Fibroblast of mammary gland (primary cell): ENCODE measurements at places on chromosomes 5 and 9.

- no peak for DNase-seq
Observed at GRCh38 chr9:69272212-69272611, 52.8 kb upstream of the ENTREP1 start.

DNA sequence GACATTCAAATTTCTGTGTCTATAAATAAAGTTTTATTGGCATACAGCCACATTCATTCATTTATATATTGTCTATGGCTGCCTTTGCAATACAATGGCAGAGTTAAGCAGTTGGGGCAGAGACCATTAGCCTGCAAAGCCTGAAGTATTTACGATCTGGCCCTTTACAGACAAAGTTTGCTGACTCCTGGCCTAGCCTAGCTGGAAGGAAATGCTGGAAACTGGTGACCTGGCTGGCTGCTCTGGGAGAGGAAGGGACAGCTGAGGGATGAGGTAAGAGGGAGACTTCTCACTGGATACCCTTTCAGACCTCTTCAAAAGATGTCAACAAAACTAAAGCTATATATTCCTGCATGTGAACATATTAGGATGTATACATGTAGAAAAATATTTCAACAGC, 66.0 kb upstream of the PPARGC1B start:
- no peak for DNase-seq

DNA sequence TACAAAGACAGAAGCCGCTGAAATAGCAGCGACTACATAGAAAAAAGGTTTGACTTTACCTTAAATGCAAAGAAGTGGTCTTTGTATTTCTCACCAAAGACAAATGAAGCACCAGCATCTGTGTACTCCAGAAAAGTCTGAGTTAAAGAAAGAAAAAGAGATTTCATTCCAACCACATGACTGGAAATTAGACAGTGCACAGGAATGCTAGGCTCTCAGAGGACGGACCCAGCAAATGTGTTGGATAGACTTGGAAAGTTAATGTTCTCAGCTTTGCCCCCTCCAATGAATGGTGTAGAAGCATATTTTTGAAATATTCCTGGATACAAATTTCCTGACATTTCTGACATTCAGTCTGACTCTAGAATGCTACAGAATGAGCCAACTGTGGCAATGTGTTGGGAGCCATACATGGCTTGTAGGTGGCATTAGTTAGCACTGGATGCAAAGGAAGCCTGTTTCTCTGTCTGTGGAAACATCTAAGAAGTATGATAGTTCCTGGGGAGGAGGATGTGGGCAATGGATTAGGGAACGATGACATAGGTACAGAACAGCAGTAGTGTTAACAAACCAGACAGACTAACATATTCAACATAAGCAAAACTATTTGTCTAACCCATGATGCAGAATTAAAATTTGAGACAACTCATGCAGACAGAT, 43.3 kb downstream of the SLC28A3 start:
- peak; percentile 57 for DNase-seq

DNA sequence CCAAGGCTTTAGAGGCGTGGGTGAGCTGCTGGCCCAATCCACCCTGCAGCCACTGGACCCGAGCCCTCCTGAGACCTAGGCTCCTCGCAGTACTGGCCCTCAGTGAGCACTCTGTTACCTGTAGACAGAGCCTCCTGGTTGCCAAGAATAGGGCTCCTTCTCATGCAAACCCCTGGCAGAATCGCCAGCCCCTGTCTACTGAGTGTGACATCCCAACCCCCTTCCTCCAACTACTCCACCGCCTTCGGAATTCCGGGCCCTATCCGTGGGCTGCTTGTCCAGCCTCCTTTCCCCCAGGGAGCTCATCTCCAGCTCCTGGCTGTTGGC, 23.8 kb upstream of the COL5A1 start:
- DNase-seq = no peak

GRCh38 chr5:27308153-27308552, 269.8 kb upstream of the CDH9 start:
- DNase-seq = peak; percentile 67

DNA sequence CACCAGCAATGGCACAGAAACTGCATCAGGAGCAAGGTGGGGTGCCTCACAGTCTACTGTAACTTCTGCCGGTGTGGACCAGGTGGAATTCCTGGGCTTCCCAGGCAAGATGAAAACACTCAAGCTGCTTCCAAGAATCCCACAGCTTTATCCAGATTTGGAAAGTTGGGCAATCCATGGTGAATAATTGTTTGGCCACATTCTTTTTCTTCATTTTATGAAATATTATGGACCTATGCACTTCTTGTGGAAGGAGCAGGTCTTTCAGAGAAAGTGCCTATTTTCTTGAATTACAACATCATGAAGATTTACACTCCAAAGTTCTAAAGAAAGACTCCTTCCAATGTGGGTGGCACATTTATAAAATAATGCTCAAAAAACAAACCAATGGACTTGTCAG, 503.6 kb downstream of the SEMA5A start:
- peak; percentile 15 for DNase-seq

GRCh38 chr9:115673599-115673998, 480.0 kb upstream of the PAPPA start:
- DNase-seq = peak; percentile 86

DNA sequence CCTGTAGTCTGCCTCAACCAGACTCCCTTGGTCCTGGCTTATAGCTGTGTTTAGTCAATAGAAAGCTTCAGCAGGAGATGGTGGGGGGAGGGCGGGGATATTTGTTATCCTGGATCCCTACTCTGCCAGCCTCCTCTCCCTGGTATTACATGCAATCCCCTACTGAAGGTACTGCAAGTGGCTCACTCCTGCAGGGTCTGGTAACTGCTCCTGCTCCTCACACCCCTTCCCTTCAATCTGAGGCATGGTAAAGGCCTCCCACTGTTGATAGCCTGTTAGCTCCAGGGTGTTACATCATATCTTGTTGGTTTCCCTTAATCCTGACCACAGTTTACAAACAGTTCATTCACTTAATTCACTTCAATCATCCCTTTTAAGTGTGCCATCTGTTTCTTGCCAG, 137.5 kb downstream of the AP3B1 start:
- no peak for DNase-seq

- DNase-seq = no peak
Observed at GRCh38 chr9:33186457-33187168, 19.5 kb upstream of the B4GALT1 start.

DNA sequence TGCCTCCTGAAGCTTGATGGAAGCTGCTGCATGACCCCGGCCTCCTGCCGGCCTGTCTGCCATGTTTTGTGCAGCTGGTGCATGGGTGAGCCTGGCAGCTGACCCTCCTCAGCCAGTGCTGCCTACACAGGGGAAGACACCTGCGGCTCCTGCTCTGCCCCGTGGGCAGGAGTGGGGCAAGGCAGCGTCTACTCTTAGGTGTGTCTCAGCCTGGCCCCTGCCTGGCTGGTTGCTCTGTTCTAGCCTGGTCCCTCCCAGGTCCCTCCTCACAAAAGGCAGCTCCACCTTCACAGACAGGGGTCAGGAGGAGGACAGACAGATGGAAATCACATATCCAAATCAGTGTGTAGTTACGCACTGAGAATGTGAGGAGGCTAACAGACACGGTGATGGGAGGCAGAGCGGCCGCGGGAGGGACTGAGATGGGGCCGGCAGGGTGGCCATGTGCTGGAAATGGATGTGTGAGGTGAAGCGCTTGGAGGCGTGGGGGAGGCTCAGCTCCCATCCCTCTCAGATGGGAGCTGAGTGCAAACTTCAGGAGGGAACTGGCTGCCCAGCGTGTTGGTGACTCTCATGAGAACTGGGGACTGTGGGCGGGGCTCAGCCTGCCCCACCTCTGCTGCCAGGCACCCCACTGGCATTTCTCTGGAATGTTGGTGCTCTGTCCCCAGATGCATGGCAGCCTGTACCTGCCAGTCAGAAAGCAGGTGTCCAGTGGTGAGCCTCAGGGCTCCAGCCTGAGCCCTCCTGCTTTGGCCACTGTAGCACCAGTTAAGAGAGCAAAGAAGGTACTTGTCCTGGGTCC, 43.4 kb downstream of the PPARGC1B start:
- DNase-seq = no peak

- DNase-seq = peak; percentile 25
Observed at GRCh38 chr5:147918101-147918685, 11.9 kb upstream of the C5orf46 start.

GRCh38 chr5:119290607-119291006, 65.2 kb upstream of the TNFAIP8 start:
- no peak for DNase-seq

DNA sequence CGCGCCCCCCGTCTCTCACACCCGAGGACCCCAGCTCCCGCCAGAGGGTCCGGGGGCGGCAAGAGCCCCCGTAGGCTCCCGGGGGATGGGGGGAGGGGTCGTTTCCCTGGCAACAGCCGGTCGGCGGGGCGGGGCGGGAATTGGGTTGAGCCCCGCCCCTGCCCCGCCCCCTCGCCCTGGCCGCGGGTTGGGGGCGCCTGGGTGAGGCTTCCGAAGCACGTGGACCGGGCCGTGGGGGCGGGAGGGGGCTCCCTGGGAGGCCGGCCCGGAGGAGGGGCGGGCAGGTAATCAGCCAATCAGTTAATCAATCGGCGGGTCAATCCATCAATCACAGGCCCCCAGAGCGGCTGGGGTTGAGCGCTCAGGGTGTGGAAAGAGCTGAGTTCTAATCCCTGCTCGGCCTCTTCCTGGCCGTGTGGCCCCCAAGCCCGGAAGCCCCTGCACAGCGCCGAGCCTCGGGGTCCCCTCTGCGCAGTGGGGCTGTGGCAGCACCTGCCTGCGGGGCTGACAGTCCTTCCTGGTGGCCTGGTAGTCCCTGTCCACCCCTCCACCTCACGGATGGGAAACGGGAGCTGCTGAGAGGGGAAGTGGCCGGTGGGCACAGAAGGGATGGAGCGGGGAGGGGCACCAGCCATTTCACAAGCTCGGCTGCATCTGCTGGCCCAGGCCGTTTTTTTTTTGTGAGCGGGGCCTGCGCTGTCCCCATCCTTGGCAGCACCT, 174.2 kb upstream of the IER5L start:
- no peak for DNase-seq

DNA sequence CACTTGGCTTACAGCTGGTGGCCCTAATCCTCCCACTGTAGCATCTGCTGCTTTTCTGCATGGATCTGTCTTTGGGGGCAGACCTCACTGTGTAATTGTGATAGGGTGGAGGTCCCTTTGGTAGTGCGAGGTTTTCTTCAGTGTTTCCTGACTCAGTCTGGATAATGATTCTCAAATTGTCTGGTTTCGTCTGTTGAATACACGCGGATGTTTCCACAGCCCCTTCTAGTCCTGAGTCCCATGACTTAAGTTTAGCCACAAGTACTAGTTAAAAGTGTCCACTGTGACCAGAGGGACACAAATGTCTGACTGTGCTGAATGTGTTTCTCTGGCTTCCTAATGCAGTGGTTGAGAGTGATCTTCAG, 70.5 kb downstream of the LMNB1 start:
- DNase-seq = no peak

DNA sequence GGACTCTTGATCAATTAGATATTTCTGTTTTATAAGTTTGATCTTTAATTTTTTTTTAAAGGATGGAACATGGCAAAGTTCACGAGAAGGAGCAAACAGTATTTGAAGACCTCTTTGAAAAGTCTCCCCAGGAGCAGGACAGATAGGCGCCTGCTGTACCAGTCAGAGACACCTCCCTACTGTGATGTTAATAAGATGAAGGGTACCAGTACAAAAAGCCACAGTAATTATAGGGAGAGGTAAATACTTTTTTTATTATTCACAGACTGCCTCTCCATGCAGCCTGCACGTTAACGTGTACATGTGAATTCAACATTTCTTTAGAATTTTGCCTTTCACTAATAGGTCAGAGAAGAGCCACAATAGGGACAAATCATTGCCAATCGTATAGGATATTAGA, 146.5 kb upstream of the CDH6 start:
- DNase-seq = no peak

GRCh38 chr5:133992429-133993155, 12.2 kb downstream of the VDAC1 start:
- no peak for DNase-seq

GRCh38 chr5:178231539-178232123, 971 bp downstream of the PHYKPL start:
- DNase-seq = no peak

DNA sequence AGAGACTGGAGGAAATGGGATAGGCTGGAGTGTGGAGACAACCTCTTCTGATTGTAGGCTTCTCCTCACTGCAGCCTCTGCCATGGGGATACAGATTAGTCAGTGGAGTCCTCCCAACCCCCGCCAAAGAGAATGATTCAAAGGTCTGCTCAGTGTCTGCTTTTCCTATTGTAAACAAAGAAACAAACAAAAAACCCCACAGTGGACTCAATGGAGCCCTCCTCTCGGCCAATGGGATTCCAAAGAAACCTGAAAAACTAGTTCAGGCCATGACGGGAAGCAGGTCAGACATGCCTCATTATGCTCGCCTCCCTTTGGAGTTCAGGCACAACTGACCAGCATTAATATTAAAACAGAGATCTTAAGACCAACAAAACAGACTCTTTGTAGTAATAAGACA, 85.8 kb downstream of the SEC61B start:
- no peak for DNase-seq

DNA sequence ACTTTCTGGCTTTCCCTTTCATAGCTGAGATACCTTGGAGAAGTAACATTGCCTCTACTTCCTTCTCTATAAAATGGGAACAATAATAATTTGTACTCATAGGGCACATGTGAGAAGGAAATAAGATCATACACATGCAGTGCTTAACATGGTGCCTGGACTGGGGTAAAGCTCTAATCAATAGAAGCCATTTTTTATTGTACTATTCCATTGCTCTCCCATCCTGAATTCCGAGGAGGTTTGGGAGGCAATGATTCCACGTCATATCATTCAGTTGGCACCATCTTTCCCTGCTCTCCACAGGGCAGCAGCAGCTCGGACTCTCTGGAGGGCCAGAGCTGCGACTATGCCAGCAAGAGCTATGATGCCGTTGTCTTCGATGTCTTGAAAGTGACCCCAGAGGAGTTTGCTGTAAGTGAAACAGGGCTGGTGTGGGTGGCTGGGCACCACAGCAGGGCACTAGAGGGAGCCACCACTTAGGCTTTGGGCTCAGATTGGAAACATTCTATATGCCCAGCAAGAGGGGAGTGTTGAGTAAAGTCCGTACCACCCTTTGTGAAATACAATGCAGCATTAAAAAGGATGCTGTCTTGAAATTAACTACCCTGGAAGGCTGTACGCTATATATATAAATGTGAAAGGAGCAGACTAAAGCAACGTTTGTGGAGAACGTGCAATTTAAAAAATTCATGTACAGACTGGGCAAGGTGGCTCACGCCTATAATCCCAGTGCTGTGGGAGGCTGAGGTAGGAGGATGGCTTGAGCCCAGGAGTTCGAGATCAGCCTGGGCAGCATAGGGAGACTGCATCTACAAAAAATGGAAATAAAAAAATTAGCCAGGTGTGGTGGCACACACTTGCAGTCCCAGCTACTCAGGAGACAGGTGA, 51.2 kb downstream of the RALGPS1 start:
- DNase-seq = peak; percentile 71
